ENCODE measurements at places on chromosomes 13 and 19.

DNA sequence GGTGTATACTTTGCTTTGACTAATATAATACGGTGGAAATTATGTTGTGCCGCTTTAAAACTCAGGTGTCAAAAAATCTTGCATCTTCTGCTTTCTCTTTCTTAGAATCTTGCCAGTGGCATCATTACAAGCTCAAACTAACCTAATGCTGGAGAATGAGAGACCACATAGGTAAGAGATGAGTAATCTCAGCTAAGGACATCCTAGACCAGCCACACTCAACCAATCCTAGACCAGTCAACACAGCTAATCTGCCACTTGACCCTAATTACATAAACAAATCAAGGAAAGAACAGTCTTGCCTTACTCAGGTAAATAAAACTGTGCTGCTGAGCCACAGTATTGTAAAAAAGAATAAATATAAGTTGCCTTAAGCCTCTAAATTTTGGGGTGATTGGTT, 1323.9 kb upstream of the SPRY2 start:
- DNase-seq: no peak

GRCh38 chr19:49601482-49602038, 10.6 kb downstream of the PRR12 start:
- DNase-seq: no peak

DNA sequence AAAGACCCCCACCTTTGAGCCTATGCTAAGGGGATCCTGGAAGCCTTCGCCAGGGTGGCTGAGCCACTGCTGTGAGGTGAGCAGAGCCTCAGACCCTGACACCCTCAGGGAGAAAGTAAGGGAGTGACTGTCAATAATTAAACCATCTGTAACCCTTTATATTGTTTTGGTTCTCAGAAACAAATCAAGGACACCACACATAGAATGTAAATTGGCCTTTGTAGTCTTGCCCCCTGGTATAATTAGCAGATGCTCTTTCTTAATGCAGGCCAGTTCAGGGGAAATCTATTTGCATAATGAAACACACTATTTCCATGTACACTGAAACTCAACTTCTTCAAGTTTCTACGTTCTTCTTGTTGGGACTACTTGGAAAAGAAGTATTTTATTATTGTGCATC, 127.7 kb upstream of the EDNRB start:
- no peak for DNase-seq

GRCh38 chr13:44808185-44808584, 181.1 kb downstream of the NUFIP1 start:
- DNase-seq: no peak

- DNase-seq: no peak
Measured at GRCh38 chr19:38710928-38711725, 33.1 kb downstream of the CAPN12 start.

Data from coronary artery (tissue), 2 donors.